ENCODE measurements at places on chromosomes 6 and 20. TPM values are rescaled to one million over a fixed set of nuclear protein-coding genes. Genes with fewer than 3 reads are reported as not detected.
A peak's percentile ranks its signal among the peaks of the same experiment; 100 is the strongest.

DNA sequence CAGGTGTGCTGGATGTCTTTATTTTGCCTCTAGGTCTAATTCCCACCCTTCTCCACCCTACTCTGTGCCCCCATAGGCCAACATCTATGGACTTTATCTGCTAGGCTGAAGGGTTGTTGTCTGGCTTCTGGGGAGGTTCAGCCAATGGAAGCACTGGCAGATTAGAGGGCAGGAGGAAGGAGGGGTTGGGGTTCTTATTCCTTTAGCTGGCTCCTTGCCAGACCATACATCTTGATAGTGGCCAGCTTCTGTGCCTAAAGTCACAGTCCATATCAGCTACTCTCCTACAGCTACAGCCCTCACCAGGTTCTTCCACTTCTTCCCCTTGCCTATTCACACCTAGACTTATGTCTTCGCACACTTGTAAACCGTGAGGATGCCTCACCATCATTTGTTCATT, 41.1 kb downstream of the ROS1 start:
- DNase-seq = no peak

DNA sequence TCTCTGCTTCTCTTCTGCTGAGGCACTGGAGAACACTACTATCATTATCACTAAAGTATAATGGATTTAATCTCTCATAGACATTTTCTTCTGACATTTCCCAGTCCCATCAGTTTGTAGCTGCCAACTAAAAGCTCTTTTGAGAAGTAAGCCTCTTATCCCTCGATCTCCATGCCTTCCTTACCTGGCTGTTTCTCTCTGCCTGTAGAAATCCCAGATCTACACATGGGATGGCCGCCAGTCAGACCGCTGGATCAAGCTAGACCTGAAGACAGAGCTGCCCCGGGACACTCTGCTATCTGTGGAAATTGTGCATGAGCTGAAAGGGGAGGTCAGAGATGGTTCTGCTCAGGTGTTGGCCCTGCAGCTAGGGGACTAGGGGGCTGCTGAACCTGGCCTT, 25.4 kb downstream of the CCDC167 start:
- DNase-seq = no peak

- DNase-seq = peak; percentile 81
Observed at GRCh38 chr6:134173936-134174671, 121.7 kb upstream of the SLC2A12 start.

DNA sequence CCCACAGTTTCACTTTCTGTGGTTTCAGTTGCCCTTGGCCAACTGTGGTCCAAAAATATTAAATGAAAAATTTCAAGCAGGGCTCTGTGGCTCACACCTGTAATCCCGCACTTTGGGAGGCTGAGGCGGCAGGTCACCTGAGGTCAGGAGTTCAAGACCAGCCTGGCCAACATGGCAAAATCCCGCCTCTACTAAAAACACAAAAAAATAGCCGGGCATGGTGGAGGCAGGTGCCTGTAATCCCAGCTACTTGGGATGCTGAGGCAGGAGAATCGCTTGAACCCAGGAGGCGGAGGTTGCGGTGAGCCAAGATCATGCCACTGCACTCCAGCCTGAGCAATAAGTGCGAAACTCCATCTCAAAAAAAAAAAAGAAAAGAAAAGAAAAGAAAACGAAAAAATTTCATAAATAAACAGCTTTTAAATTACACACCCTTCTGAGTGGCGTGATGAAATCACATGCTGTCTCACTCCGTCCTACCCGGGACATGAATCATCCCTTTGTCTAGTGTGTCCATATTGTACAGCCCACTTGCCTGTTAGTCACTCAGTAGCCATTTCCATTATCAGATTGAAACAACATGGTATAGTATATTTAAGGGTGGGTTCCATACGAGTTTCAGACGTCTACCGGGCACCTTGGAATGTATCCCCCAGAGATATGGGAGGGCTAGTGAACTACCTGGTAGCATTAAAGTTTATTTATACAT, 11.7 kb downstream of the PTPRK start:
- DNase-seq = no peak

DNA sequence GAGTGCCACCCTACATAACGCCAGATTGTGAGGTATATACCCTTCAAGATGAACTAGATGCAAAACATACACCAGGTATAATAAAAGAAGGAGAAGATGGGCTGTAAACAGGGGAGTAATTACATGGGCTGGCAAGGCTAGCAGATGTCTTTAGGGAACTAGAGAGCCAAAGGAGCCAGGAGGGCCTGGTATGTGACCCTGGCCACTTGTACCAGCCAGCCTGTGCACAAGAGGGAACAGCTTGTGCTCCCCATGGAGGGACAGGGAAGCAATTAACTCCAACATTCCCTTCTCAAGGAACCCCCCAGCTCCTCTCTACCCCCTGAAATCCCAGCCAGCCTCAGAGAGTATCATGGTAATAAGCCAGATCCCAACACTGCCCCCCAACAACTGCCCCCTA, 139.9 kb downstream of the HIVEP2 start:
- DNase-seq = no peak

DNA sequence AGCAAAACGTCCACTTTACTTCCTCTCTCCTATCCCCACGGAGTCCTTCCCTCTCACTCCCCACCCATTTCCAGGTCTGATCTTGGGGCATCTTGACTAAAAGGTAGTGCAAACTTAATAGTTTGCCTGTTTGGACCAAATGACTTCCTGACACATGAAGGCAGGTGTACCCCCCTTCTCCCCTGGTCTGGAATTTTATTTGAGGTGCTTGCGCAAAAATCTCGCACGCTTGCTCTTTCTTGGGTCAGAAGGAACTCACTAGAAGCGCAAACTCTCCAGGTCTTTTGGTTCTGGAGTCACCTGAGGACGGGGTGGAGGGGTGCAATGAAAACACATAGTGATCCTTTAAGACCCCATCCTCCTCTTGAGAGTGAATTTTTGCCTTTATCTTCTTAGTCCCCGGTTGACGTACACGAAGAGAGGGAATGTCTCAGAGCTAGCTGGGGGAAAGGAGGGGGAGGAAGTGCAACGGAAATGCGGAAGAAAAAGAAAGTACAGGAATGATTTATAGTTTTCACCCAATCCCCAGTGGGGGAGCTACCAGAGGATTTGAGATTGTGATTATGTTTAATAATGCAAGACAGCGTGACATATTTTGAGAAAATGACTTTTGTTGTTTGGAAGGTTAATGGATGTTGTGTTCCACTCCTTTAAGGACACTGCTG, 4.9 kb downstream of the ADGRB3 start:
- DNase-seq = no peak

DNA sequence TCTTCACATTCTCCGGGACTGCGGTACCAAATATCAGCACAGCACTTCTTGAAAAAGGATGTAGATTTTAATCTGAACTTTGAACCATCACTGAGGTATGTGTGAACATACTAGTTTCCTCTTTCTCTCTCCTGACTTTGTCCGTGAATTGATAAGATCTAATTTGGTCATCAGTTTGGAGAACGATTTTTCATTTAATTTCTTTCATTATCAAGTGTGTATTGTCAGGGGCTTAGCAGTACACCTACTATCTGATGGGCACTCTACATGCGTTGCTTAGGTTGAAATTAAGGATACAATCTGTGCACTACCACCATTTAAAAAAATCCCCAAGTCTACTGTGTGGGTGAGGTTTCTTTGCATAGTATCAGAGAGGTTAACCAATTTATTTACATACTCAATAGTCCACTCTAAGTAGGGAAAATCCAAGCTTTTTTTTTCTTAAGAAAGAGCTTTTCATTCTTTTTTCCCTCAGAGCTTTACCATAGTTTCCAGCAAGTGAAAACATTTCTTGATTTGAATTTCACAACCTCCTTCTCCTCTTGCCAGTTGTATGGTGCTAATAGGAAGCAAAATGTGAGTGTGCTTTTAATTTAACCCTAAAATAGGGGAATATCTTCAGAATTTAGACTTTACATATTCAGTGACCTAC, 105.4 kb upstream of the ESR1 start:
- no peak for DNase-seq

The KIF6 gene
- total RNA-seq = 0.25 TPM

DNA sequence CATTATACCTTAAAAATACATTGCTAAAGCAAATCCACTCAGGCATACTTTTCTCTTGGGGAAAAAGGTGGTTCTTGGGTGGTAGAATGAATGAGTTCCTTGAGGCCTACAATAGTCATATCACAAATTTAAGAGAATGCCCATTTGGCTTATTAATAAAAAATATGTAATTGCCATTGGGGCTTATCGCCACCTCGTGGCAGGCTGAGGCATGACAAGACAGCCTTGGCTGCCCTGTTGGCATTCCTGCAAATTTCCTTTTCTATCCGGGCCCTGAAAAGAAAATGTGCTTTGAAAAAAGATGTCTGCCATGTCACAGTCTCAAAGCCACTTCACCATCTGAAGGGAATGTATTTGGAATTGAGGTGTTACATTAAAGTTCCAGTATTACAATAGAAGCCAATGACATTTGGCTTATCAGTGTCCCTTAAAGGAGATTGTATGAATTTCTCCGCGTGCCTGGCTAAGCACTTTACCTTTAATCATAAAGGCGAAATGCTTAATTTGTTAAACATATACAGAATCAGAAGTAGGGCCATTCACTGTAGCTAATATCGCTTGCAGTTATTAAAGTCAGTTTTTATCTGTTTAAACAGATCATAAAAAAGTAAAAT, 188.3 kb upstream of the ZFP64 start:
- DNase-seq = peak; percentile 74

- no peak for DNase-seq
Observed at GRCh38 chr6:32982084-32982701, 13.8 kb downstream of the BRD2 start.

DNA sequence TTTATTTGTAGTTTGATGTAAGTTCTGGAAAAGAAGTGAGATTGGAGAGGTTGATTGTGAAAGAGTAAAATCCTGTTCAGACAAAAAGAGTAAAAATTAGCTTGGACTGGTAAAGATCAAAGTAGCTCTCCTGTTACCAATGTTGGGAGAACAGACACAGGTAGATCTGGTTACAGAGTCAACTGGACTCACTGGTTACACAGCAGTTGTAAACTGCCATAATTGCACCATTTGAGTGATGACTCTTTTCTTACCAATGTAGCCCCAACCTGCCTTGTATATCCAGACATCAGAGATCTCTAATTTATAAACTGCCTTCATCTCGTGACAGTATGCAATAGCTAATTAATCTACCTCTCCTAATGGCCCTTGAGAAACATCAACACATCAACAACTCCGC, 165.6 kb upstream of the PRSS16 start:
- DNase-seq = no peak

- no peak for DNase-seq
Observed at GRCh38 chr20:57548177-57549058, 12.5 kb upstream of the PCK1 start.

DNA sequence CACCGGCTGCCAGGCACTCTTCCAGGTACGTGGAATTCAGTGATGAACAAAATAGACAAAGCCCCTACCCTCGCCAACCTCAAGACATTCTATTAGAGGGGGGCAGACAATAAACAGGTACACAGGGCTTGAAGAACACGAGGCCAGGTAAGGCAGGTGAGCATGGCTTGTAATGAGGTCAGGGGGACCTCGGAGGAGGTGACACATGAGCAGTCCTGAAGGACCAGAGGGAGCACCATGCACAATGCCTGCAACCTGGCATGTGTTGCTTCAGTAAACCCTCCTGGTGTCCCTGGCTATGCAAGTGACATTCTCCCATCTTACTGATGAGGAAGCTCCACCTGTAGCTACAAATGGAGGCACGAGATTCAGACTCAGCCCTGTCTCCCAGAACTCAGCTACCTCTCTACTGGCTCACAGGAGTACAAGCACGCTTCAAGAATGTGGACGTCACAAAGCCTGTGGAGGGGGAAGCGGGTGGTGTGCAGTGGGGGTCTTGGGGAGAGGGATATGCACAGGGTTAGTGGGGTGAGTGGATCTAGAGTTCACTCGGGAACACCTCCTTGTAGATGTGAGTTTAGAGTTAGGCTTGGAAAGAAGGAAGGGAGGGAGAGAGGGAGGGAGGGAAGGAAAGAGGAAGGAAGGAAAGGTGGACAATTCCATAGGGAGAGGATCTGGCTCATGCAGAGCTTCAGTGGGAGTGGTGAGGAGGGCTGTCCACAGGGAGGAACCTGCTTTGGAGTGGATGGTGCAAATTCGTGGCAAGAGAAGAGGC, 7.6 kb upstream of the MAPK13 start:
- DNase-seq = no peak

DNA sequence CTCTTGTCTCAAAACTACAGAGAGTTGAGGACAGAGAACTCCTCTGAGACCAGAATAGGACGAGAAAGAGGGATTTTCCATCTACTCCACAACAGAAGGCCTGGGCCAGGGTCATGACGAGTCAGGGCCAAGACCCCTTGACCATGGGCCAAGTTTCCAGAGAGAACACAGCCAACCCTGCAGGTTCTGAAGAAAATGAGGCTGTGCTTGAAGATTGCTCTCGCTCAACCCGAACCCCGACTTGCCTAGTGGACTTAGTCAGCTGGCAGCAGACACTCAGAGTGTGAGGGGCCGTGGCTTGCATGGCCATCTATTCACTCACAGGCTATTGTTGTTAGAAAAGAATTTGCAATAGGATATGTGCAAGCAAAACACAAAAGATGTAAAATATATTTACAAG, 54.5 kb downstream of the TMEM242 start:
- DNase-seq = peak; percentile 71

The MUC22 gene
- total RNA-seq = 0.06 TPM

- DNase-seq = no peak
Observed at GRCh38 chr20:20353576-20353975, 14.3 kb upstream of the INSM1 start.

DNA sequence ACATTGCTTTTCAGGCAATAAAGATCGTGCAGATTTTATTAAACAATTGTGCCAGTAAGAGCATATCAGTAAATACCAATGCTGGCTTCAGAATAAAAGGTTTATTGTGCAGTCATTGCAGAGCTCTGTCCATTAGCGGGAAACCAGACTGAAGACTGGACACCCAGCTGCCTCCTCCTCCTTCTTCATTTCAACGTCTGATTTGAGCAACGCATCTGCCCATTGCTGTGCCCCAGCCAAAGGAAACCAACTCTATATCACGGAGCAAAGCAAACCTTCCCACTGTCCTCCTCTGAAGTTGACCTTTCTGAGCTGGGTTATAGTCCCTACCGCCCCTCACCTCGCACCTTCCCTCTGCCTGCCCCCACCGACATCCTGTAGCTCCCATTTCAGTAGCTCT, 80.8 kb downstream of the SLC22A23 start:
- no peak for DNase-seq

The KCNQ5 gene
- 0.47 TPM for total RNA-seq

DNA sequence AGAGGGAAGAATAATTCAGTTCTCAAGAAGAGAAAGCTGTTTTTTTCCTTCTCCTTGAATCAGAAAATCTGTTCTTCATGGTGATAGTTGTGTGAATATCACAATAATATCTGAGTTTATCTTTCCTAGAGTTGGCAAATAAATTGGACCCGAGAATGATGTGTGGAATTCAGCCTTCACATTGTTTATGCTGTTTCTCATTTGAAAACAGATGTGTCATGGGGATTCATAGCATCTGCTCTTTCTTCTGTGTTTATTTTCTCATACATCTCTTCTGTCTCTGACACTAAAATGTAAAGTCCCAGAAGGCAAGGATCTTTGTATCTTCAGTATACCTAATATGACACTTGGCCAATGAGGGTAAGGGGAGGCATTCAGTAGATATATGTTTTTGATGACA, 103.6 kb upstream of the SGK1 start:
- DNase-seq = no peak

- DNase-seq = no peak
Observed at GRCh38 chr6:168852376-168852884, 401.2 kb downstream of the THBS2 start.

The GPX5 gene
- total RNA-seq = not detected

Measured in right cardiac atrium (tissue), 5 donors.